ENCODE measurements at places on chromosomes 6 and 20.

DNA sequence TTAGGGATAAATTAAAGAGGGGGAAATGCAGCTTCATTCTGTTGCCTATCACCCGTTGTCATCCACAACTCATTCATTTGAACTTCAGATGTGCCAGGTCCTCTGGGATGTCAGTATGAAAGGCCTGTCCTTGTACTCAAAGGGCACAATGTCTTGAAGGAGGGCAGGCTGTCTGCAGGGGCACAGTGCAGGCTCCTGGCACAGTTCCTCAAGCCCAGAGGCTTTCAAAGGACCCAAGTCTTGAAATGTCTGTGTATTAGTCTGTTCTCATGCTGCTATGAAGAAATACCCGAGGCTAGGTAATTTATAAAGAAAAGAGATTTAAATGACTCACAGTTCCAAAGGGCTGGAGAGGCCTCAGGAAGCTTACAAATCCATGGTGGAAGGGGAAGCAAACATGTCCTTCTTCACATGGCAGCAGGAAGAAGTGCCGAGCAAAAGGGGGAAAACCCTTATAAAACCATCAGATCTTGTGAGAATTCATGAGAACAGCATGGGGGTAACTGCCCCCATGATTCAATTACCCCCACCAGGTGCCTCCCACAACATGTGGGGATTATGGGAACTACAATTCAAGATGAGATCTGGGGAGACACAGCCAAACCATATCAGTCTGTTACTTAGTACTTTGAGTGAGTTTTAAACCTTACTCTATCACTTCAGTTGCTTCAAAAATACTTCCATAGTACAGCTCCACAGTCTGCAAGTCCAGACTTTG, 9.4 kb downstream of the SNX9 start:
- no peak for DNase-seq

DNA sequence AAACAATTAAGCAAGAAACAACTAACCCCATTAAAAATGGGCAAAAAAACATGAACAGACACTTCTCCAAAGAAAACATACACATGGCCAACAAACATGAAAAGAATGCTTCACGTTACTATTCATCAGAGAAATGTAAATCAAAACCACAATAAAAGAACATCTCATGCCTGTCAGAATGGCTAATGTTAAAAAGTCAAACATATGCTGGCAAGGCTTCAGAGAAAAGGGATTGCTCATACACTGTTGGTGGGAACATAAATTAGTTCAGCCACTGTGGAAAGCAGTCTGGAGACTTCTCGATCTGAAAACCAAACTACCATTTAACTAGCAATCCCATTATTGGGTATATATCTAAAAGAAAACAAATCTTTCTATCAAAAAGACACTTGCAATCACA, 217.5 kb downstream of the TINAG start:
- no peak for DNase-seq

- DNase-seq: no peak
Observed at GRCh38 chr6:165983112-165984072, 184.3 kb downstream of the TBXT start.

- DNase-seq: no peak
Observed at GRCh38 chr6:155778336-155778735, 322.7 kb upstream of the NOX3 start.

DNA sequence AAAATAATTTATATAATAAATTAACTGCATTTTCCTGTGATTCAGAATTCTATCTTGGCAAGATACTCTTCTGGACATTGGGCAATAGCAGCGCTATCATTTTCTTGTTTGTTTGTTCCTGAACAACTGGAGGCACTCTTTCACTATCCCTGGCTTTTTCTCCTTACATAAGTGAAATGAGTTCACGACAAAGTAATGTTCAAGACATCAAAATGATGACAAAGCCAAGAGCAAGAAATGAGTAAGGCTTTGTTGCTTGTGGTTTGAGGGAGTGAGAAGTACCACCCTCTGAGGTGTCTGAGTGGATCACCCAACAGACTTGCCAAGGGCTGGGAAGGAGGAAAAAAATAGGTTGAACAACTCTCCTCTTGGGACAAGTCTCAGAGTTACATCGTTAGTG, 466.6 kb upstream of the JAG1 start:
- DNase-seq: no peak

DNA sequence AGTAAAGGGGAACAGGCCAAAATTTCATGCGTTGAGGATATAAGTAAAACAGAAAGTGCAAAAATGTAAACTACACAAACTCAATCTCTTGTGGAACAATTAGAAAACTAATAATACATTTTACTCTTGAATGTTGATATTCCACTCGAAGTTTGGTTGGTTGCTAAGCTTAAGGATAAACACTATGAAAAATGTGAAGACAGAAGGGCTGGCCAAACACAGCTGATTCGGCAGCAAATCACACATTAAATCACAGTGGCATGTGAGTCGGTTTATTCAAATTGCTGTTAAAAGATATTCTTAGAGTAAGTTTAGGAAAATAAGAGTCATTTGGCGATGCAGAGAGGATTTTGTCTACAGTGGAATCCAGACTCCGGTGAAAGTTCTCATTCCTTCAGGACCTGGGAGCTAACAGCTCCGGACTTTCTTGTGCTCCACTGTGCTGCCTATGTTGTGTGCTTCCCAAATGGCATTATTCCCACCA, 1.4 kb upstream of the EPM2A start:
- no peak for DNase-seq

All from NCI-H1436 (cell line).